ENCODE measurements at places on chromosomes 3 and 15. TPM values are rescaled to one million over a fixed set of nuclear protein-coding genes. Genes with fewer than 3 reads are reported as not detected.

The IGSF11 gene
- not detected for total RNA-seq

The PDCD7 gene
- 26.6 TPM for total RNA-seq

The MAN2C1 gene
- 248 TPM for total RNA-seq

The SCN5A gene
- 13.1 TPM for total RNA-seq

The MST1R gene
- 1.5 TPM for total RNA-seq

The UPK1B gene
- not detected for total RNA-seq

The KCNH8 gene
- not detected for total RNA-seq

The SAMD7 gene
- total RNA-seq, result not detected

Measured in endothelial cell of umbilical vein (primary cell).